ENCODE measurements at places on chromosomes 12 and 14.

DNA sequence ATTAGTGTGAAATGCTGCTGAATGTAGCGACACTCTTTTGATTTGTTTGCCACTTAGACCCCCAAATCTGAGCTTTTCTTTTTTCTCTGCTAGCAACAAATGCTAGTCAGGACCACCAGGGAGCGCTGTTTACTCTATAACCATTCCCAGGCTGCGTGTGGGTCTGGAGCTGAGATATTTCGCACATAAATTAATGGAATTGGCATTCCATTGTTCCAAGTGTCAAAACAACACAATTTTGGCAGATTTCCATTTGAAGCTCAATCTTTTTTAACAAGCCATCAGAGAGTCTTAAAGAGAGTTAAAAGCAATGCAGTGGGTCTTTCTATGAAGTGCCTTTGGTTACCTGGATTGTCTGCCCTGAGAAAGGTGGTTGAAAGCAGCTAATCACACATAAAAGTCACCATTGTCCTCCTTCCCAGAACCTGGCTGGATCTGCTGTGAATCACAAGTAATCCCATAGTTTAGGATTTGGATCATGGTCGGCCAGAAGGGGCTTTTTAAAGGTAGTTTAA, 7.4 kb upstream of the TMEM132C start:
- H3K36me3 ChIP-seq, result no peaks in the 10 kb centered on the region
- H3K4me3 ChIP-seq, result no peak overlapping the region
- peaks cover 3% of the 10 kb centered on the region for H3K27me3 ChIP-seq
- H3K27ac ChIP-seq, result no peak overlapping the region
- H3K4me1 ChIP-seq, result no peaks in the 10 kb centered on the region

DNA sequence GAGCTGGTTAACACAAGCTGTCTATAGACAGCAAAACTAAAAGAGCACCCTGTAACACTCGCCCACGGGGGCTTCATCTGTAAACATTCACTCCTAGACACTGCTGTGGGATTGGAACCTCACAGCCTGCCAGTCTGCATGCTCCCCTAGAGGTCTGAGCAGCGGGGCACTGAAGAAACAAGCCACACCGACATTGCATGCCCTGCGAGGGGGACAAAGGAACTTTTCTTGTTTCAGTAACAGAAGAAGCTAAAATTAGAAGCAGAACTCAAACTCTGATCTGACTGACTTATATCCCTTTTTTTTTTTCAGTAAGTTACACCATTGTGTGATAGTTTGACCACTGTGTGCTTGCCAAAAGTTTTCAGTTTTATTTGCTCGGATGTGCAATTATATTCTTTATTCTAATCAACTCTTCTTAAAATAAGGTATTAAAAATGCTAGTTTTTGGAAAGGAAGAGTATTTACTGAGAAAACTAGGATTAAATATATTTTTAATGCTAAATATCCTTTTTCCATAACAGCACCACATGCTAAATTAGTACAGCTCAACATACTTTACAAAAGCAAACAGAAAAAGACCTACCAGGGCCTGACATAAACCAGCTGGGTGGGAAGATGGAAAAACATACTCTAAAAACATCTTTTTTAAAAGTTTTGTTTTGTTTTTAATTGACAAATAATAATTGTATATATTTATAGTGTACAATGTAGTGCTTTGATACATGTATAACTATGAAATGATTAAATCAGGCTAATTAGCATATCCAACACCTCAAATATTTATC, 100.2 kb downstream of the EPS8 start:
- H3K4me3 ChIP-seq, result no peak overlapping the region
- no peak for DNase-seq
- no peaks in the 10 kb centered on the region for H3K4me1 ChIP-seq
- no peaks in the 10 kb centered on the region for H3K36me3 ChIP-seq
- H3K27me3 ChIP-seq, result no peaks in the 10 kb centered on the region

GRCh38 chr12:2397356-2398045, 344.7 kb downstream of the CACNA1C start:
- no peaks in the 10 kb centered on the region for H3K4me1 ChIP-seq
- no peak overlapping the region for H3K27ac ChIP-seq
- no peak for DNase-seq
- H3K27me3 ChIP-seq, result no peaks in the 10 kb centered on the region
- no peaks in the 10 kb centered on the region for H3K36me3 ChIP-seq

DNA sequence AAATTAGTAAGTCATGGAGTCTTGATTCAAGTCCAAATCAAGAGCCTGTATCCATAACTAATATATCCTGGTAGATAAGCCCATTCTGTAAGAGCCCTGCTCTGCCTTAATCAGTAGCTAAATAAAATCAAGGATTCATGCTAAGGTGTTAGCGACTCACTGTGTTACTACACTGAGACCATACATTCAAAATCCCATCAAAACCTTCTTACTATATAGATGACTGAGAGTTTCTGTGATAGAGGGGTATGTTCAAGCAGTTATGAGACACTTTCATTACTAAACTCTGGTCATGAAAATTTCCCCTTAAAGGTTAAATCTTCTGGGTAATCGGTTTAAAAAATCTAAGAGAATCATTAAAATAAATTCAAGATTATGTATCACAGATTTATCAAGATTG, 78.5 kb downstream of the MDGA2 start:
- no peak overlapping the region for H3K27ac ChIP-seq
- H3K4me3 ChIP-seq, result no peak overlapping the region
- no peaks in the 10 kb centered on the region for H3K36me3 ChIP-seq
- no peaks in the 10 kb centered on the region for H3K27me3 ChIP-seq

GRCh38 chr14:88327497-88327896, 4.4 kb upstream of the KCNK10 start:
- no peak overlapping the region for H3K4me3 ChIP-seq
- H3K4me1 ChIP-seq, result peaks cover 4% of the 10 kb centered on the region
- H3K36me3 ChIP-seq, result no peaks in the 10 kb centered on the region
- H3K27me3 ChIP-seq, result peaks cover 45% of the 10 kb centered on the region
- H3K27ac ChIP-seq, result no peak overlapping the region

GRCh38 chr12:53733051-53733806, 6.0 kb upstream of the CALCOCO1 start:
- peaks cover 15% of the 10 kb centered on the region for H3K27me3 ChIP-seq
- H3K27ac ChIP-seq, result no peak overlapping the region
- no peaks in the 10 kb centered on the region for H3K36me3 ChIP-seq

DNA sequence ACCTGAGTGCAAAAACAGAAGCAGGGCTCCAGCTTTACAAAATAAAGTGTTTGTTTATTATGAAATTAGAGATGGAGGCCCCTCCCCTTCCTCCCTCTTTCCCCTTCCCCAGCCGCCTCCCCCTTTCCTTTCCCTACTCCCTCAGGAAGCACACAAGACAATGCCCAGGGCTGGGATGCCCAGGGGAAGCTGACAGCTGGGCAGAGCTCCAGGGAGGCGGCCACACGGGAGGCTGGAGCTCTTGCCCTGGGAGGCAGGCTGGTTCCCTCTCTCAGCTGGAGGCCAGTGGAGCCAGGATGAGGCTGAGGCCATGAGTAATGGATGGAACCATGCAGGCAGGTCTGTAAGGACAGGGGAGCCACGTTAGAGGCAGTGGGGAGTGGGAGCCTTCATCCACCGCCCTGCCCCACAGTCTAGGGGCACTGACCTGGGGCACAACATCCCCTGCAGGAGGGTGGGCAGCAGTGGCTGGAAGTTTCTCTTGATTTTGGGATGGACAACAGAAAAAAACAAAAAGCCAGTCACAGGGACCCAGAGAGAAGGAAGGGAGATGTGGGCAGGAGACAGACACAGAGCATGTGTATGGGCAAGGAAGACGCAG, 5.1 kb downstream of the PSMB11 start:
- DNase-seq, result no peak
- H3K27me3 ChIP-seq, result no peaks in the 10 kb centered on the region
- no peaks in the 10 kb centered on the region for H3K4me1 ChIP-seq
- H3K36me3 ChIP-seq, result no peaks in the 10 kb centered on the region
- no peak overlapping the region for H3K4me3 ChIP-seq

GRCh38 chr12:130375296-130376287, 37.9 kb downstream of the PIWIL1 start:
- H3K36me3 ChIP-seq, result no peaks in the 10 kb centered on the region
- H3K27ac ChIP-seq, result no peak overlapping the region
- H3K27me3 ChIP-seq, result no peaks in the 10 kb centered on the region
- no peak for DNase-seq
- no peak overlapping the region for H3K4me3 ChIP-seq
- no peaks in the 10 kb centered on the region for H3K4me1 ChIP-seq

- DNase-seq, result no peak
- no peaks in the 10 kb centered on the region for H3K36me3 ChIP-seq
- H3K27ac ChIP-seq, result no peak overlapping the region
- H3K27me3 ChIP-seq, result no peaks in the 10 kb centered on the region
- H3K4me3 ChIP-seq, result no peak overlapping the region
- no peaks in the 10 kb centered on the region for H3K4me1 ChIP-seq
Measured at GRCh38 chr12:77213319-77213718, 147.9 kb upstream of the E2F7 start.

GRCh38 chr12:53224897-53225634, 6.9 kb downstream of the RARG start:
- H3K36me3 ChIP-seq, result peaks cover 11% of the 10 kb centered on the region
- H3K4me3 ChIP-seq, result no peak overlapping the region
- no peaks in the 10 kb centered on the region for H3K27me3 ChIP-seq
- DNase-seq, result no peak
- peaks cover 83% of the 10 kb centered on the region for H3K4me1 ChIP-seq

DNA sequence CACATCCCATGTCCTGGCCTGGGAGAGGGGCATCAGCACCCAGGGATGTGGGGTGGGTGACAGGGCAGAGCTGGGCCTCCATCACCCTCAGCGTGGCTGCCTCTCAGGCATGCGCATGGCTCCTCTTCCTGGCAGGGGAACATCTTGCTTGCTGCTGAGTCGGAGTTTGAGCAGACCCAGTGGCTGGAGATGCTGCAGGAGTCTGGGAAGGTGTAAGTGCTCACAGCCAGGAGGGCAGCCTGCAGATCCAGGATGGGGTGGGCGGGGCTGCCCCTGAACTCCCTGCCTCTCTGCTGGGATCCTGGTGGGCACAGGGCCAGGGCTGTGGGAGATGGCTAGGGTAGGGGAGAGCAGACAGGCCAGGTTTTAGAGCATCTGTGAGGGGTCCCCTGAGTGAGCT, 16.2 kb downstream of the PLEKHD1 start:
- no peak for DNase-seq
- H3K27me3 ChIP-seq, result no peaks in the 10 kb centered on the region
- no peak overlapping the region for H3K27ac ChIP-seq
- H3K4me3 ChIP-seq, result no peak overlapping the region

- no peak overlapping the region for H3K4me3 ChIP-seq
- peak overlapping the region; percentile 14 for H3K27ac ChIP-seq
- H3K4me1 ChIP-seq, result peaks cover 18% of the 10 kb centered on the region
- H3K36me3 ChIP-seq, result no peaks in the 10 kb centered on the region
- H3K27me3 ChIP-seq, result no peaks in the 10 kb centered on the region
Measured at GRCh38 chr12:89948271-89949175, 239.9 kb upstream of the ATP2B1 start.

DNA sequence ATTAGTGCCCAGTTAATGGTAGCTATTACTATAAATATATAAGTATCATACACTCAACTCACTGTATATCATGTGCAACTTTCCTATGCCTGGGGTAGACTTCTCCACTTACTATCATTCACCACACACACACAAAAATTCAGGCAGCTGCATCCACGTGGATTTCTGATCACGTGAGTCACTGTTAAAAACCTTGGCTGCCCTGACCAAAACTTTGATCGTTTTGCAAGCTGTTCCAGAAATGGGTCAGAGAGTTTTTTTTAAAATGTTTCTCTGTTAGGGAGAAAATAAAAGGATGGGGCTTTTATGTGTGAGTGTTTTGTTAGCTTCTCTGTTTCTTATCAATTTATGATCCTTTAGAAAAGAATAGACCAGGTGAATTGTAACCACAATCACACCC, 198.2 kb upstream of the CNOT2 start:
- no peak overlapping the region for H3K27ac ChIP-seq
- no peaks in the 10 kb centered on the region for H3K4me1 ChIP-seq
- no peak overlapping the region for H3K4me3 ChIP-seq

GRCh38 chr12:122199484-122200355, 3.8 kb upstream of the B3GNT4 start:
- DNase-seq, result no peak
- H3K27me3 ChIP-seq, result peaks cover 12% of the 10 kb centered on the region
- H3K27ac ChIP-seq, result no peak overlapping the region
- H3K4me1 ChIP-seq, result peaks cover 14% of the 10 kb centered on the region
- no peak overlapping the region for H3K4me3 ChIP-seq
- no peaks in the 10 kb centered on the region for H3K36me3 ChIP-seq

DNA sequence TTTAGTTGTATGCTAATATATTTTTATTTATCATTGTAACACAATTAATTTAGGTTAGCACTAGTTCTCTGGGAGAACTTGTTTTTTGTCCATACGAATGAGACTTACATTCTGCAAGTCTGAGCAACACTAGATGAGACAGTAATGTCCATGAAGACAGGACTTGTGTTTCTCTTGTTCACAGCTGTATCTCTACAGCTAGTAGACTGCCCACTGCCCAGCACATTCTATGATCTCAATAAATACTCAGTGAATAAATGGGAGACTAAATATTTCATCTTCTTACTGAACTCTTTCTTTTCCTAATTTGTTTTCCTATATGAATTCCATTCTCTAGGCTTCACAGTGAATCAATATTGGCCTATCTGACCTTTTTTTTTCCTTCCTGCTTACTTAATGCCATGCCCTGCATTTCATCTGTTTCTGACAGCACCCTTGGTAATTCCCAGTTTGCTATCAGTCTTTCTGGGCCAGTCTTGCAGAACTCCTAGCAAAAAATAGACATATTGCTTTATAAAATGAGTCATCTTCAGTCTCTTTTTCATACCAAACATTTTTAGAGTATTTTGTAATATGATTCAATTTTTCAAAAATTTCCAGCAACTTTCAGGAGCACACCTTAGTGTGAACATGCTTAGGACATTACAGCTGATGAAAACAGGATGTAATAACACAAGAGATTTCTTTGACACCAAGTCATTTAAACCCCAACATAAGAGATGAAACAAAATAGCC, 185.5 kb upstream of the ATP2B1 start:
- no peaks in the 10 kb centered on the region for H3K36me3 ChIP-seq
- H3K27ac ChIP-seq, result no peak overlapping the region
- DNase-seq, result no peak

DNA sequence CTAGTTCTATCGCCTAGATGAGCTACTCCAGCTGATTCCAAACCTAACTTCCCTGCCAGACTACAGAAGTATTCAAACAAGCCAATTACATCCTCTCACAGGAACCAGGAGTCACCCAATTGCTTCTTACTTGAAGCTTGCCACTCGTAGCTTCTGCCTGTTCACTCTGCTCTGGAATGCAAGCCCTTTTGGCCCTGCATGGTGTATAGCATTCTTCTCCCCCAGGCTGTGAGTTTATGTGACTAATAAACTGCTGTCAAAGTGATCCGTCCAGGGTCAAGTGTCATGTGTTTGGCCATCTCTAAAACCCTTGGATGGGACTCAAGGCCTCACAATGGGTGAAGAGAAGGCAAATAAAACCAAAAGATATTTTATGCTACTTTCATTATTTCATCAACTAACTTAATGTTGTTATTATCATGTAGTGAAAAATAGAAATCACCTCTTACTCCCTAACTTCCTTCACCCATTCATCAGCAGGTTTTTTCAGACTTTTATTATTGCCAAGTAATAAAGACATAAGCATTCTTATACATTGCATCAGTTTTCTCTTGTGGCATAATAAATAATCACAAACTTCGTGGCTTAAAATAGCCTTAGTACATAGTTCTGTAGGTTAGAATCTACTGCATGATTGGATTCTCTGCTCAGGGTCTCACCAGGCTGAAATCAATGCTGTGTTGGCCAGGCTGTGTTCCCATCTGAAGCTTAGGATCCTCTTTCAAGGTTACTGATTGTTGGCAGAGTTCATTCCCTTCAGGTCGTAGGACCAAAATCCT, 1981.7 kb upstream of the FLRT2 start:
- H3K36me3 ChIP-seq, result no peaks in the 10 kb centered on the region
- H3K4me3 ChIP-seq, result no peak overlapping the region
- no peaks in the 10 kb centered on the region for H3K27me3 ChIP-seq
- H3K27ac ChIP-seq, result no peak overlapping the region
- no peak for DNase-seq
